ENCODE measurements at places on chromosomes 11 and 22.

- DNase-seq, result no peak
Measured at GRCh38 chr22:43163241-43163795, 12.0 kb downstream of the TSPO start.

DNA sequence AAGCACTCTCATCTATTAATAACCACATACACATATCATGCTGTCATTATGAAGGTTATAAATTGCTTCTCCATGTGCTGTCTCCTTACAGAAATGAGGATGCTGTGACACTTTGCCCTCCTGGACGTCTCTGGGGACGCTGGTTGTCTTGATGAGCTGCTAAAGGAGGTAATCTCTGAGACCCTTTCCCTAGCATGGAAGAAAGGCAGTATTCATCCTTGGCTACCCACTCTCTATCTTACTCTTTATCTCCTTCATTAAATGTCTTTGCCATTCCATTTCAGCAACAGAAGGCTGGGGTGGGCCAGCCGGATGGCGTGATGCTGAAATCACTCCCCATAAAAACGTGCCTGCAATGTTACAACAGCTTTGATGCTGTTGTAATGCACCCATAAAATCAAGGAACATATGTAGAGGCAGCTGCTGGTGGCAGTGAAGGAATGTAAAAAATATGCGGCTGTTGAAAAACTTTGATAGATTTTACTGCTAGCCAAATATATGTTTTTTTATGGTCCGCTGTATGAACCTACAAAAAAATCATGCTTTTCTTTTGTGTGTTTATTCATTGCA, 715.1 kb upstream of the API5 start:
- no peak for DNase-seq

- DNase-seq, result no peak
Measured at GRCh38 chr22:40241200-40241763, 63.6 kb downstream of the TNRC6B start.

GRCh38 chr11:23730307-23730998, 766.4 kb upstream of the LUZP2 start:
- no peak for DNase-seq

DNA sequence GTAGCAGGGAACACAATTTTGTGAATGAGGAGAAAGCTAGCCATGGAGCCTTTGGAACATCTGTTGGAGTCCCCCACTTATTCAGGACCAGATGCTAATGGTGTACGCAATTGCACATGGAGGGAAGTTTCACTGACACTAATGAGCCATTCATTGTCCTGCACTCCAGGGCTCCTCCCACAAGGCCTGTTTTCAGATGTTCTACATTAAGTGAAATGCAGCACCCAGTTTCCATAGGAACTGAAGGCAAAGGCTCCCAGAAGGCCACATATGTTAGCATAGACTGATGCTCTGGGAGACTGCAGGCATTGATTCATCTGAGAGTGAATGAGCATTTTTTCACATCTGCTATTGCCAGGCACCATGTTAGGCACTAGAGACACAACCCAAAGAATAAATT, 399.5 kb downstream of the ETS1 start:
- DNase-seq, result no peak

- no peak for DNase-seq
Measured at GRCh38 chr11:75873417-75874221, 58.6 kb downstream of the UVRAG start.

DNA sequence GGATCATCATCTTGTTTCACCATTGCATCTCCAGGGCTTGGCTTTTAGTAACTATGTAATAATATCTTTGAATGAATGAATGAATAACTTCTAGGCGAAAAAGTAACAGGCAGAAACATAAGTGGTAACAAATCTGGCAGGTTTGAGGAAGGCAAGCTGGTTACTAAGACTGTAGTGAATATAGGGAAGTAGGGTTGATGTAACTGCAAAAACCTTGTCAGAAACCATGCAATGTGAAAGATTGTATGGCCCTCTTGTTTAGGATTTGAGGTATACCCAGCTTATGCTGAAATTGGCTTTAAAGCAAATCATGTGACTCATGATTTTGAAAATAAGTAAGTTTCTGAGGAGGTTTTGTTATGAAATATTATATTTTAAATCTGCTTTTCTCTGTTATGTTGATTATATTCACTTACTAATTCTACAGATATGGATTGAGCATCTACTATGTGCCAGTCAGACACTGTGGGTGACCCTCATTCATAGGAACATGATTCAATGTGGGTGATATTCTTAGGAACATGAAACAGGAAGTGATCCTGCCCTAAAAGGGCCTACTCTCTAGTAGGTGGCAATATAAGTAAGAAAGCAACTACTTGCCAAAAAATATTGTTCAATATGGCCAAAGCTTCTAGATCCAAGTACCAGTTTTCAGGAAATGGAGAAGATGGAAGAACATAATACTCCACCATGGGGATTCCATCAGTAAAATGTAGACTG, 115.5 kb upstream of the CCDC90B start:
- DNase-seq, result no peak

DNA sequence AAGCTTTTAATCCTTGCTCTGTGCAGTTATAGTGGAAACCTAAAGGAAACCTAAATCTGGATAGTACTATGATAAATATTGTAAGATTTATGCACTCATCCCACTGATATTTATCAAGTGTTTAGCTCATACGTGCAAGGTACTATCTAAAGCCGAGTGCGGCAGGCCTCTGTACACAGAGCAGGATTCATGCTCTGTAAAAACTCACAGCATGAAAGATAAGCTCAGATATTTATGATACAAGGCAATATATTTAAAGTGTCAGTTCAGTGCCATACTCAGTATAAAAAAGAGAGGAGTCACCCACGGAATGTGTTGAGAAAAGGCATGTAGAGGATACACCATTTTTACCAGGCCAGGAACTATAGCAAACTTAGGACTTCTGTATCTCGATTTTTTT, 66.2 kb downstream of the MAML2 start:
- no peak for DNase-seq

DNA sequence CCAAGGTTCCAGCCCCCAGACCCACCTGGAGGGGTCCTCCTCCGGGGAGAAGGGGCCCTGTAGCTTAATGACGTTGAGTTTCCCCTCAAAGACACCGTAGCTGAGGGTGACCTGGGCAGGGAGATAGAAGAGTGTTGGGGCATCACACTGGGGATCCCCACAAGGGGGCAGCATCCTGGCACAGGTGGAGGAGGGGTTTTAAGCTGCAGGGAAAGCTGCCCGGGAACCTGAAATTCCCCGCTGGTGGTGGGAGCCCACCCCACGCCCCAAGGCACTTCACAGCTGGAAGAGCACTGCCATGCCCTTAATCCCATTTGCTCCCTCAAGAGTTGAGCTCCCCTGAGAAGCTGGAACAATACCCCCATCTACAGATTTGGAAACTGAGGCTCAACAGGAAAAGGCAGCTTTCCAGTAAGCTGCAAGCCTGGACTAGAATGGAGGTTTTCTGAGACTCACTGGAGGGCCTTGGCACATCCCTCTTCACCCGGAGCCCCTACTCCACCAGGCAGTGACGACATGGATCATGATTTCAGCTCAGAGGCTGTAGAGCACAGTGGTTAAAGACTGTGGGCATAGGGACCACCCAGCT, 13.7 kb downstream of the MFNG start:
- DNase-seq, result peak; percentile 44

DNA sequence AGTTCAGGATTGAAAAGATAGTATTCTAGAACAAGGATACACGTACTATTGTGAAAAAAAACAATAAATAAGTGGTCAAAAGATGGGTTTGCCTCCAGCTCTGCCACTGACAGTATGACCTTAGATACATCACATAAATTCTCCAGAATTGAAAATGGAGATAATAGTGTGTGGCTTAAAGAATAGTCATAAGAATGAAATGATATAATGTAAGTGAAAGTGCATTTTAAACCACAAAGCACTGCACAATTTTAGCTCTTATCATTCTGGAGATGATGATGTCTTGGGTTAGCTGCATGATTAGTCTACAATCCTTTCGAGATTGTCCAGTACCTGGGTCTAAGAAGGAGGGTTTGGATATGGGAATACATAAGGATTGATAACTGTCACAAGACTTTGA, 21.9 kb upstream of the CEP295 start:
- DNase-seq, result no peak

DNA sequence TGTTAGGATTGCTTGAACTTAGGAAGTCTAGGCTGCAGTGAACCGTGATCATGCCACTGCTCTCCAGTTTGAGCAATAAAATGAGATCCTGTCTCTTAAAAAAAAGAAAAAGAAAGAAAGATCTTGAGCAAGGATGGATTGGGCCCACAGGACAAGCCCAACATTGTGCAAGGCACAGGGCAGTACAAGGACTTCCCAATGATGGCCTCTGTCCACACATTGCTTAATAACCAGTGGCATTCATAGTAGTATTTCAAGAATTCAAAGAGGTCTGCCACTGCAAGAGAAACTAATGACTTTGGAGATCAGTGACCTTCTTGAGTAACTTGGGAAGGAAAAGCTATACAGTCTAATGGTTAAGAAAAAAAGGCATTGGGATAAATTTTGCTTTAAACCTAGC, 44.6 kb downstream of the SEZ6L start:
- no peak for DNase-seq
